CD4-positive, alpha-beta T cell treated with Interleukin-6 at 100 ng/mL for 8 hours (primary cell): ENCODE measurements at places on chromosomes 5 and 9.

- no peak for DNase-seq
Observed at GRCh38 chr5:75651575-75652238, 40.5 kb downstream of the ANKDD1B start.

GRCh38 chr5:17440766-17441165, 57.3 kb upstream of the TAF11L2 start:
- no peak for DNase-seq

DNA sequence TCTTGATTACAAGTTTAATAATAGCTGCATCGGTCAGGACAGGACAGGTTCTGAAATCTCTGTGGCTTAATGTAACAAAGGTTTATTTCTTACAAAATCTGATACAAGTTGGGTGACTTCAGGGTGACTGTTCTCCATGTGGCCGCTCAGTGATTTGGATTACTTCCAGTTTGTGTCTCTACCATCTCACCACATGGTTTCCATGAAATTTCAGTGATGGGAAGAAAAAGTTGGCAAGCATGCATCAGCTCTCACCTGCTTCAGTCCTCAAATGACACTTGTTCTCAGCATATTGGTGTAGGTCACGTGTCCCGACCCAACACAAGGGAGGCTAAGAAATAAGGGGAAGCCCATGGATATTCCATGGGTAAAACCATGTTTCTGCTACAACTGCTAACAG, 7.8 kb upstream of the TMEM268 start:
- DNase-seq: no peak

DNA sequence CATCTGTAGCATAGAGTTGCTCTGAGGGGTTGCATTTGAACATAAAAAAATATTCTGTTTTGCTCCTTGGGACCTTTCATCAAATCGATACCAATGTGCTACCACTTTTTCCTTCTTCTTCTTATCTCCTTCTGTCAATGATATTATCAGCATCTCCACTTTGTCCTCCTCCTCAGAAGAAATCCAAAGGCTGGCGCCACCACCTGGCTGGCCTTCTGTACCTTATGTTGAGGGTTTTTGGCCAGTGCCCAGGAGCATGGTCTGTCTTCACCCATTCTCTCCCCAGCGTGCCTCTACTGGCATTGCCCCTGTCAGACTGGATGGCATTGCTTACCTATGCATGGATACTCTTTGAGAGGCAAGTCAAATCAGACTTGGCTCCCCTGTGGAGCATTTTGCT, 167.2 kb downstream of the CFAP90 start:
- DNase-seq: no peak

DNA sequence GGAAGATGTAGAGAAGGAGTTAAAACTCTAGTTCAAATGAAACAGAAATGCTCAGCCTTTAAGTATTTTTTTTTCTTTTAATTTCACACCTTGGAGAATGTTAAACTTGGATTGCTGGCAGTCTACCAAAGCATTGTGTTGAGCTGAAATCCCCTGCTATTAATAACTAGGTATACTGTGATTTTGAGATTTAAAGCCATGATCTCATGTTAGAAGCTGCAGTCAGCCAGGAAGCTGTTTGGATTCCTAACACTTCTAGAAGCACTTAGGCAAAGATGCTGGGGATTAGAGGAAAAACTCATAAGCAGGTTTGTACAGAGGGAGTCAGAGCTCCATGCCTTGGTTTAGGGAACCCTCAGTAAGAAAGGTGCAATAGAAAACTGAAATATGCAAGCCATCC, 141.4 kb downstream of the KIF4B start:
- DNase-seq: no peak

DNA sequence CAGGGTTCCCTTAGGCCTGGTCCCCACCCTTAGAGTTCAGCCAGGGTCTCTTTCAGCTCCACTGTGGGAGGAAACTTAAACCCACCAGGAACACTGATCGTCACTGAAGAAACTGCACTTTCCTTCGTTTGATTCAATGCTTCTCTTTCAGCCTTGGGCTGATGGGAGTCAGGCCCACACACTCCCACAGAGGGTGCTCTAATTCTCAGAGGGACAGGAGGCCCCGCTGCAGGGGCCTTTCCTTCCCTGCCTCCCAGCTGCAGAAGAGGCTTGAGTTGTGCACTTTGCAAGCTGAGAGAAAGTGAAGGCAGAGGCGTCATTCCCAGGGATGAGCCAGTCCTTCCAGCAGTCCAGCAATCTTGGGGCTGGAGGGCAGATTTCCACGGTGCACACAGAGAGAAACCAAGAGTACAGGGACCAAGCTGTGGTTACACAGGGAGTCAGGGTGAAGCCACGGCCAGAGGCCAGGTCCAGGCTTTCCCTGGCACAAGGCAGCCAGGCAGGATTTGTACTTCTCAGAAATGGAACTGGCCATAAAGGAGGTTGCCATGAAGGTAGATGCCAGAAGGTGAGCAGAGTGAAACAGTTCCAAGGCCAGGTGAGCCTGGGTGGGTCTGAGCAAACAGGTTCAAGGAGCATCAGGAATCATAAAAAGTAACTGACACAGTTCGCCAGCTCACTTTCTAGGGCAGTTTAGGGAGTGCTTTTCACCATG, 10.4 kb upstream of the GLIPR2 start:
- DNase-seq: no peak

DNA sequence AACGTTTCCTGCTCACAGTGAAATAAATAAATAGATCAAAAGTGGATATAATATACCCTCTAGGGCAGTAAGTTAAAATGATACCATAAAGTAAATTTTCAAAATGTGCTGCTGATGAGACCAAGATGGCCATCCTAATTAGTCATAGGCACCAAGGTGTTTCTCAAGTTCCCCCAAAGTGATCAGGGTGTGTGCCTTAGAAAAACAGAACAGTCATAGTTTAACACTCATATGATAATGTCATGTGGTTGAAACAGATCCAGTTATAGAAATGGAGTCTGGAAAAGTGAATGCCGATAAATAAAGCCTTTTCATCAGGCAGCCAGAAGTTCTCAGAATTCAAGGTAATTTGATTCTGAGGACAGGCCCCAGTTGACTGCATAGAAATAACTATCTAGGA, 161.5 kb upstream of the CDKN2B start:
- no peak for DNase-seq

GRCh38 chr5:111535879-111536549, 23.7 kb upstream of the STARD4 start:
- DNase-seq: no peak

DNA sequence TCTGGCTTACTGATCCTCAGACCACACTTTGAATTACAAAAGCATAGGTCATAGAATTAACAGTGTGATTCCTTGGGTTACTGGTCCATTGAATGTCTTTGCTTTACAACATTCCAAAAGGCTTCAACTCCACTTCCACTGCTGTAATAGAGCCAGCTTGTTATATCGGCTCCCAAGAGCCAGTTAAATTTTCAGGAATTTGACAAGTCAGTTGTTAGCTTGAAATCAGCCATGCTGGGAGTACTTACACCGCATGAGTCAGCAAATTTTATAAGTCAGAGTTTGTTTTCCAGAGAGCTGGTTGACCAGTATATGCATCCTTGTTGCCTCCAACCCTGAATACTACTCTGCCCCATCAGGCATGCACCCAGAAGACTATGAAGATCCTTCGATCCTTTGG, 73.1 kb downstream of the FOXB2 start:
- no peak for DNase-seq

DNA sequence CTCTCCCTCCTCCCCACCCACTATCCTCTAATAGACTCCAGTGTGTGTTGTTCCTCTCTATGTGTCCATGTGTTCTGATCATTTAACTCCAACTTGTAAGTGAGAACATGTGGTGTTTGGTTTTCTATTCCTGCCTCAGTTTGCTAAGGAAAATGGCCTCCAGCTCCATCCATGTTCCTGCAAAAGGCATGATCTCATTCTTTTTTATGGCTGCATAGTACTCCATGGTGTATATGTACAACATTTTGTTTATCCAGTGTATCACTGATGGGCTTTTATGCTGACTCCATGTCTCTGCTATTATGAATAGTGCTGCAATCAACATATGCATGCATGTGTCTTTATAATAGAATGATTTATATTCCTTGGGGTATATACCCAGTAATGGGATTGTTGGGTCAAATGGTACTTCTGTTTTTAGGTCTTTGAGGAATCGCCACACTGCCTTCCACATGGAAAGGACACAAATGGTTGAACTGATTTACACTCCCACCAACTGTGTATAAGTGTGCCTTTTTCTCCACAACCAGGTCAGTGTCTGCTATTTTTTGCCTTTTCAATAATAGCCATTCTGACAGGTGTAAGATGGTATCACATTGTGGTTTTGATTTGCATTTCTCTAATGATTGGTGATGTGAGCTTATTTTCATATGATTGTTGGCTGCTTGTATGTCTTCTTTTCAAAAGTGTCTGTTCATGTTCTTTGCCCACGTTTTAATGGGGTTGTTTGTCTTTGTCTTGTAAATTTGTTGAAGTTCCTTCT, 96.5 kb upstream of the DAB2 start:
- no peak for DNase-seq

DNA sequence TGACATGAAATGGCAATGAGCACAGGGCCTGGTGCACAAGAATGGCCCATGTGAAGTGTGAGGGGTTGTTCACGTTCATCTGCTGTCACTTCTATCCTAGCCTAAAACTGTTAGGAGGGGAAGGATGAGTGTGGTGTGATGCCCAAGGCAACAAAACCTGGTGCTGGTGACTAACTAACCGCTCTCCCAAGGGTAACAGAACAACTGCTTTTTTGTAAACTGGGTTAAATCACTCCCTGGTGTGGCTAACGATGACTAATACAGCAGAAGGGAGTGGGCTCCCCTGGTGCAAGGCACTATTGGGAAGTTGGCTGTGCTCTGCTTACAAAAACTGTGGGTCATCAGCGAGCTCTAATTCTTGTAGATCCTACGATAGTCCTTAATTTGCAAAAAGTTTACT, 103.2 kb upstream of the VCAN start:
- no peak for DNase-seq

DNA sequence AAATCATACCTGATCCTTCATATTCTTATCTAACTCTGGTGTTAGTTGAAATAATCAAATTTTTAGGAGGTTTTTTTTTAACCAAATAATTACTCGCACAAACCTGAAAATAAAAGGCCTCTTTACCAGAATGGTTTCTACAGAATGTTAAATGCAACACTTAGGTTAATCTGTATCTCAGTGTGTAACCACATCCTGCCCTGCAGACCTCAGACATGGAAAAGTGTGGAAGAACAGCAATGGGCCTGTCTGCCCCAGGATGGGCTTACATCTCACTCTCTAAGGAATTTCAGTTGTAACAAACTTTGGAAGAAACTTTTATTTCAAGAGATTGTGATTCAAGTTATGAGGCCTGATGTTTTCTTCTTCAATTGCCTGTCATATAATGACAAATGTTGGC, 32.5 kb upstream of the MIER3 start:
- DNase-seq: no peak
